ENCODE measurements at places on chromosomes 13 and 19.

DNA sequence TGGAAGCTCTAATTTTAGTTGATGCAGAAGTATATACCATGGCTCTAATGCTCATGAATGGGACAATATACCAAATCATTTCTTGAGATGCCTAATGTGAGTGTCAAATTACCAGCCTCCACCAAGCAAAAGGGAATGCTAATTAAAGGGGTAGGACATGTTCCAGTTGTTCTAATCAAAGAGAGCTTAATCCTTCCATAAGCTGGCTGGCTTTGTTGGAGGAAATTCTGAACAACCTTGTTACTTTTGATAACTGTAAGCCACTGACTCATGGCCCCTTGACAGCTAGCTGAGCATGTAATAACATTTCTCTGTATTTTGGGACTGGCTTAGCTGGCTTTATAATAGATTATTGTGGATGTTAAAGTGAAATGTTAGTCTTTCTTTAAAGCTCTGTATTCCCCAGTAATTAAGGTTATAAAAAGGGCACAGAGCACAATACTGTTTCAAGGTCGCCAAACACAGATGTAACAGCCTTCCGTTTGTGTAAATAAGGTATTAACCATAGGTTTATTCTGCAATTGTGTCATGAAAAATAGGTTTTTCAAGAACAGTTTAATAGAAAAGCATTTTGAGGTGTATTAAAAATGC lies 1194.0 kb downstream of the PCDH9 start:
- H3K36me3 ChIP-seq, result no peaks in the 10 kb centered on the region
- no peak overlapping the region for H3K4me3 ChIP-seq
- H3K27me3 ChIP-seq, result no peaks in the 10 kb centered on the region
- H3K27ac ChIP-seq, result no peak overlapping the region
- no peak for DNase-seq

DNA sequence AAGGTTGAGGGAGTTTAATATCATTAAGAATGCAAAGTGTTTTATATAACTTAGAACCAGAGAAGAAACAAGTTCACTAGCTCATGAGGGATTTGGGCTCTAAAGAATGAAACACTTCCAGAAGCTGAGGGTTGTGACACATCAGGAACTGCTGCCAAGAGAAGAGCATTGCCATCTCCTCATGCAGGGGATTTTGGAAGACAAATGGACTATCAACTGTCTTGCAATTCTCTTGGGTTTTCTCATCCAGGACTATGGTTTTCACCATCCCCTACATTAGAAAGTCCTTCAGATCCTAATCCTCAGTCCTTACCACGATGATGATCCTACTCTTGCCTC lies 59.7 kb upstream of the KL start:
- DNase-seq, result no peak
- no peak overlapping the region for H3K4me3 ChIP-seq
- H3K36me3 ChIP-seq, result no peaks in the 10 kb centered on the region
- no peak overlapping the region for H3K27ac ChIP-seq
- no peaks in the 10 kb centered on the region for H3K4me1 ChIP-seq

DNA sequence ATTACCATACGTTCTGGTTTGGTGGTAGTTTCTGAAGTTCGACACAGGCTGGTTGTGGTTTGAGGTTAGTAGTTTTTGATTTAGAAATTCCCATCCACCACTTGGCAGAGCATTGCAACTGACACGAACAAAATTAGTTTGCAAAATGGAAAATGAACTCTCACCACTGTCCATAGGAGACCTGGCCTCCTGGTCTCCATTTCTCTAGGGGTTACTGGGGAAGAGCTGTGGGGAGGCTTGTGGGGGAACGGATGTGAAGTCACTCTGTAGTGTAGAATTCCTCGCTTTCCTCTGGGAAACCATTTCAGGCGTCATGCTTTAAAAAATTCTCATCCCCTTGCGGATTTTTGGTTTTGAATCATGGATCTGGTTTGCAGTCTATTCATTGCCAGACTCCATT lies 321.5 kb upstream of the MAB21L1 start:
- H3K36me3 ChIP-seq, result no peaks in the 10 kb centered on the region
- H3K4me1 ChIP-seq, result no peaks in the 10 kb centered on the region
- H3K27me3 ChIP-seq, result no peaks in the 10 kb centered on the region
- H3K4me3 ChIP-seq, result no peak overlapping the region

GRCh38 chr13:77519808-77520207 lies 15.7 kb upstream of the SCEL start:
- peaks cover 8% of the 10 kb centered on the region for H3K4me1 ChIP-seq
- H3K27me3 ChIP-seq, result no peaks in the 10 kb centered on the region
- DNase-seq, result no peak
- H3K36me3 ChIP-seq, result no peaks in the 10 kb centered on the region
- H3K27ac ChIP-seq, result no peak overlapping the region

- DNase-seq, result no peak
- peaks cover 99% of the 10 kb centered on the region for H3K4me1 ChIP-seq
- peak overlapping the region; percentile 74 for H3K4me3 ChIP-seq
These were observed 16.8 kb upstream of the SLC35E1 start for GRCh38 chr19:16588824-16589577.

DNA sequence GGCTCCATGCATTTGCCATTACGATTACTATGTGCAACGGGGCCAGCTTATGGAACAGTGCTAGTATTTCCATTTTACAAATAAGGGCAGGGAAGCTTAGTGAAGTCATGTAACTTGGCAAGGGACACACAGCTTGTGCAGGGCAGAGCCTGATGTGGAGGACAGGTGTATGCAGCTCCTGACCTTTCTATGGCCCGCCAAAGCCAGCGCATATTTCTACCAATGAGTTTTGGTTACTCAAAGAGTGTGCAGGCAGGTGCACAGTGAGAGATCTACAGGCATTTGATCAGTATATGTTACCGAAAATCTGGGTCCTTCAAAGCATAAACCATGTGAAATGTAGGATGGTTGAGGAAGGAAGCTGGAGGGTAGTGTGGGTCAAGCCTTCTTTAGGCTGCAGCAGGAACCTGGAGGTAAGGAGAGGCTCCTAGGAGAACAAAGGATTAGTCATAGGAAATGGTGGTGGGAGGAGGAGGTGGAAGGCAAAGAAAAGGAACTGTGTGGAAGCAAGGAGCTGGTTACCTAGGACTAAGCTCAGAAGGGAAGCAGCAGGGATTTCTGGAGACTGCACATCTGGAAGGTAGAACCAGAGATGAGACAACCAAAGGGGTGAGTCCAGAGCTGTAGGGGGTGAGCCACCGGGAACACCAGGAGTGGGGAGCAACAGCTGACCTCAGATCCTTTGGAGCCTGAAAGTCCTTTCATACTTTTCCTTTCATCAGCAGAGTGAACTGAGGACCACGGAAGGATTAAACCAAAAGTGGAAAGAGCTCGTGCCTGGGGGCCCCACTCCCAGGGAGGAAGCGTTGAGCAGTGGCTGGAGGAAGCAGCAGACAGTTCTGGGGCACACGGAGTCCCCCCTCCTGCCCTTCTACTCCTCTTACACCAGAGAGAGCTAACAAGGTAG lies 4.2 kb upstream of the PDX1 start:
- H3K4me3 ChIP-seq, result no peak overlapping the region
- no peak for DNase-seq
- no peaks in the 10 kb centered on the region for H3K36me3 ChIP-seq
- no peak overlapping the region for H3K27ac ChIP-seq
- no peaks in the 10 kb centered on the region for H3K27me3 ChIP-seq

DNA sequence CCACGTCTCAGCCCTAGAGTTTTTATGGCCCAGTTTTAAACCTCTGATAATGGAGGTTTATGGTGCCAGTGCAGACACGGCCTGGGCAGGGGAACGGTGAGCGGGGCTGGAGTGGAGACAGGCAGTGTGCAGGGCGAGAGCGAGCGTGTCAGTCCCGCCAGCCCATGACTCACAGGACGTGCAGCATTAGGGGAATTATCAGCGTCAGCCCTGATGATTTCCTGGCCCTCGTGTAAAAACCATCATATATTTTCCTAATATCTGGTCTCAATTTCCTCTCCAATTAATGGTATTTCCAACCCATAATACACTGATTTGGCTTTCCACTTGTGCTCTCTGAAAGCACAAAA lies 104.6 kb upstream of the VSTM2B start:
- no peaks in the 10 kb centered on the region for H3K36me3 ChIP-seq
- no peak overlapping the region for H3K4me3 ChIP-seq
- no peaks in the 10 kb centered on the region for H3K4me1 ChIP-seq
- no peak for DNase-seq

DNA sequence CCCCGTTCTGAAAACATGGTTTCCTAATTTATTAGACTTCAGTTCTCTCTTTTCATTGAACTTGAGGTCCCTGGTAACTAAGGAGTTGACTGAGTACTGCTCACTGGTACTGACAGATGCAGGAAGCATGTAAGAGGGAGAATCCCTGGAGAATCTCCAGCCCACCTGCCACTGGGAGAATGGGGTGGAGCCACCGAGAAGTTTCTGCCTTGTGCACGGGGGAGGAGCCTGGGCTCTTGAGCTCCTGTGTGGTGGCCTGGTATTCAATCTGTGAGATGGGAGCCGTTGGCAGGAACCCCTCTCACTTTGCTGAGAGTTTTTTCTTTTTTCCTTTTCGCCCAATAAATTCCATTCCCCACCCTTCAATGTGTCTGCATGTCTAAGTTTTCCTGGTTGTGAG lies 13.2 kb upstream of the AKAP11 start:
- no peak for DNase-seq
- no peak overlapping the region for H3K4me3 ChIP-seq
- no peak overlapping the region for H3K27ac ChIP-seq
- no peaks in the 10 kb centered on the region for H3K36me3 ChIP-seq
- no peaks in the 10 kb centered on the region for H3K27me3 ChIP-seq
- H3K4me1 ChIP-seq, result peaks cover 6% of the 10 kb centered on the region

- no peaks in the 10 kb centered on the region for H3K36me3 ChIP-seq
- peak; percentile 41 for DNase-seq
- no peaks in the 10 kb centered on the region for H3K4me1 ChIP-seq
- no peak overlapping the region for H3K27ac ChIP-seq
These were observed 7.4 kb downstream of the GPC6 start for GRCh38 chr13:93233997-93234416.

DNA sequence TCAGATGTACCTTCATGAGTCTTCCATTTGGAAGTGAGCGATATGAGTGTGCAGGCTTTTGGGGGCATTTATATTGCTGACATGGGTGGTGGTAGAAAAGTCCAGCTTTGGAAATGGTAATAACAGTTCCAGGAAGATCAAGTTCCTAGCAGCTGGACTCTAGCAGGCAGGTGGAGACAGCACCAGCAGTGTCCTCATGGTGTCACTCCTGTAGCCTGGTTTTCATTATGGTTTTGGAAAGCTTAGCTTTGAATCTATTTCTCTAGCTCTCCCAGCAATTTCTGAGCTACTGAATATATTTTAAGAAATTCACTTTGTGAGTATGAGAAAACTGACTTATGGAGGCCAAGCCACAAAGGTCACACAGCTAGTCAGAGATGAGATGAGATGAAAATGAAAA lies 523.2 kb upstream of the HTR2A start:
- no peaks in the 10 kb centered on the region for H3K36me3 ChIP-seq
- no peak overlapping the region for H3K27ac ChIP-seq
- no peak for DNase-seq
- 0 out of 2 replicates have a peak, but pooled peaks cover 3% of the 10 kb centered on the region for H3K27me3 ChIP-seq
- no peaks in the 10 kb centered on the region for H3K4me1 ChIP-seq

GRCh38 chr13:50840284-50840683 lies 3.2 kb downstream of the DLEU7 start:
- no peaks in the 10 kb centered on the region for H3K27me3 ChIP-seq
- no peak for DNase-seq
- H3K4me3 ChIP-seq, result no peak overlapping the region

DNA sequence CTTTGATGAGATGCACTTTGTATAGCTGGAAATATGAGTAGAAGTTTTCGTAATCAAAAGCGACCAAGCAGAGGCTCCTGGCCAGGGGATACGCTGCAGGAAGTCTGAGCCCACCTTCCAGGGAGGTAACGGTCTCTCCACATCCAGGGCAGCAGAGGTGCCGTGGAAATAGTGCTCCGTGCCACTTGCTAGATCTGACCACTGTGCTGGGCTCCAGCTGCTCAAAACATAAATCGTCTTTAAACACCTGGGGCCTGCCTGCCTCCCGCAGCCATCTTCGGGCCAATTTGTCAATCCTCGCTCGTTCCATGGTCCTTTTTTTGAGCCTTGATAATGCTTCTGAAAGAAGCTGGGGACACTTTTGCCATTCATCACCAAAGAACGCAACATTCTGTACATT lies 445.0 kb downstream of the ZNF536 start:
- no peak for DNase-seq
- H3K4me1 ChIP-seq, result no peaks in the 10 kb centered on the region
- H3K27me3 ChIP-seq, result no peaks in the 10 kb centered on the region
- H3K27ac ChIP-seq, result no peak overlapping the region
- no peak overlapping the region for H3K4me3 ChIP-seq

DNA sequence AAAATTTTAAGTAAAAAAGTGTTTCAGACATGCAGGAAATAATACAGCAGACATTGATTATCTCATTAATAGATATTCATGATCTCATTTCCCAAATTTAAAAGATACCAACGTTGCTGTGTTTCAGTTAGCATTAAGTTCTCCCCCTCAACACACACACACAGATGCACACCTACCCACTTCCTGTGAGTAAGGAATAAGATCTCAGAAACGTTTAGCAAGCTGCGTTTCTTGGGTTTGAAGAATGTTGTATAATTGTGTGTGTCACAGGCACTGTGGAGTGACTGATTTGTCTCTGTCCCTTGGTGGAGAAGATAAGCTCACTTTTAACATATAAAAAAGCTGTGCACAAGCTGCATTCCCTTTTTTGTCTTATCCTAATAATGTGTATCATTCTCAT lies 196.8 kb downstream of the PDS5B start:
- no peaks in the 10 kb centered on the region for H3K4me1 ChIP-seq
- peaks cover 12% of the 10 kb centered on the region for H3K36me3 ChIP-seq
- no peaks in the 10 kb centered on the region for H3K27me3 ChIP-seq
- H3K27ac ChIP-seq, result no peak overlapping the region

DNA sequence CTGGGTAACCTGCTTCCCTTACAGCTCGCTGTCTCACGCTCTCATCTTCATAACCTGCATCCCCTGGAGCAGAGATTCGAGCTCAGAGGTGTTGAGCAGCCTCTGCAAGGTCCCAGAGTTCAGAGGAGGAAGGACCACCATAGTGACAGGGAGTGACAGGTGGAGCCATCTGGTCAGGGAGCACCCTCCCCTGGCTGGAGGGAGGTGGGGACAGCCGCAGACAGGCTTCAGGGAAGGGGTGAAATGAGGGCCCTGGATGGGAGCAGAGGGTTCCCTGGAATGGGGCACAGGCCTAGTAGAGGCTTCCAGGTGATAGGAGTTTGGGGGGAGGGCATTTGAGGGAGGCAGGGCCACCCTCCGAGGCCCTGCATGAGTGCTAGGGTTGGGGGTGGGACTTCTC lies 82.1 kb downstream of the ZNF429 start:
- H3K27me3 ChIP-seq, result no peaks in the 10 kb centered on the region
- H3K27ac ChIP-seq, result no peak overlapping the region
- no peak overlapping the region for H3K4me3 ChIP-seq
- peak; percentile 26 for DNase-seq

DNA sequence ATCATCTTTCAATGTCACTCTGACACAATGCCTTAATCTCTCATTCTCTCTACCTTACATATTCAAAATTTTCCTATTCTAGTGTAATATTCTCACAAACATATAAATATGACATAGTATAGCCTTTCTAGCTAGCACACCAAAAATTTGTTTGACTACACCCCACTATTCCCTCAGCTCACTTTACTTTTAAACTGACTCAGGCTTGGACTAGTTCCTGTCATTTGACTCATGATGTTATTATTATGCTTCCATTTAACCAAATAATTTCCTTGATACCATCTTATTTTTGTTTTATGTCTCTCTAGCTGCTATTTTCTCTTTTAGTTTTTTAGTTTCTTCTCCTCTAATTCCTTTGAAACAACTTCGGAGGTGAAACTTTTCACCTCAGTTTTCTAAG lies 1745.6 kb upstream of the PCDH20 start:
- H3K4me3 ChIP-seq, result no peak overlapping the region
- H3K36me3 ChIP-seq, result no peaks in the 10 kb centered on the region
- H3K27ac ChIP-seq, result no peak overlapping the region
- no peaks in the 10 kb centered on the region for H3K4me1 ChIP-seq
